ENCODE measurements at places on chromosomes 1 and 21.

DNA sequence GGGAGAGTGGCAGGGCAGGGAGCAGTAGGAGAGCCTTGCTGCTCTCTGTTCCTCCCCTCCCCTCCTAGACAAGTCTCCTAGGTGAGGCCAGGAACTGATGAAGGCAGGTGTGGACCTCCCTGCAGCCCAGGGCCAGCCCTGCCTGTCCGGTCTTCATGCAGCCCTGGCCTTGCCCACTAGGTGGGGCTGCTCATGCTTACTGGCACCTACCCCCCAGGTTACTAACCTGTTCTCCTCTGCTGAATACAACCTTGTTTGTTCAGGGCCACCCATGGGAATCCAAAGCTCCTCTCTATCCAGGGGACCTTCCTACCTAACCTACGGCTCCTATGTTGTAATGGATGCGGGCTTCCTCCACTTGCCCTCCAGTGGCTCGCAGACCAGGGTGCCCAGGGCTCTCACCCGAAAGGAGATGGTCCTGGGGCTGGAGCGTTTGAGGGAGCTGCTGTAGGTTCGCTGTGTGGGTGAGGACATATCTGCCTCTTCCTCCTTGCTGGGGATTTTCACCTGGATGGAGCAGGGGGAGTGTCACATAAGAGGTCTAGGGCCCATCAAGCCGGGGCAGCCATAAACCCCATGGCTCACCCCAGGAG, 7.9 kb upstream of the TNNT2 start:
- DNase-seq, result no peak

DNA sequence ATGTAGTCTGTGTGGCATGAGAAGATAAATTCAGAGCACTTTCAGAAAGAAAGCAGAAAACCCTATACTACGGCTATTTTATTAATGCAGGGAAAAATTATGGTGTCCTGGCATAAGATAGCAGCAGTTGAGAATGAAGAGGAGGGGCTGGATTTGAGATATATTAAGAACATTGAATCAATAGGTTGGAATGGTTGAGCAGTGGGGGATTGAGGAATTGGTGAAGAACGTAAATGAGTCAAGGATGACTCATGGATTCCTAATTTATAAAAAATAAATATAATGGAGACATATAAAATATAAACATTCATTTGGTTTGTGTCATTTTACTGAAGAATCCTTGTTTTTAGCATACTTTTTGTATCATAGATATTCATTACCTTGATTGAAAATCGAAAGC, 234.3 kb upstream of the ADAMTS5 start:
- DNase-seq, result no peak

DNA sequence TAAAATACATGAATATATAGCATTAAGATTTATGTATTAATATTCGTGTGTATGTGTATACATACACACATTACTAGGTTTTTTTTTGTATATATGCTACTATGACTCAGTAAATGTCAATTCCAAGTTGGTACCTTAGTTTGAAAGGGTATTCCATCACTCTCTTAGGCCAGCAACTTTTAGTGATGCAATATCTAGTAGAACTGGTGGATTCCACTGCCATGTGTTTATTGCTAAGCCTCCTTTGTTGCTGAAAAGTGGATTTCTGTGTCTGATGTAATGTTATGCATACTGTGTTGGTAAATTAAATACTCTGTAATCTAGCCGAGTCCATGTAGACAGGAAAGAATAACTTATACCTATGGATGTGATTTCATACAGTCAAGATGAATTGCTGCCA, 16.9 kb upstream of the COL11A1 start:
- no peak for DNase-seq

DNA sequence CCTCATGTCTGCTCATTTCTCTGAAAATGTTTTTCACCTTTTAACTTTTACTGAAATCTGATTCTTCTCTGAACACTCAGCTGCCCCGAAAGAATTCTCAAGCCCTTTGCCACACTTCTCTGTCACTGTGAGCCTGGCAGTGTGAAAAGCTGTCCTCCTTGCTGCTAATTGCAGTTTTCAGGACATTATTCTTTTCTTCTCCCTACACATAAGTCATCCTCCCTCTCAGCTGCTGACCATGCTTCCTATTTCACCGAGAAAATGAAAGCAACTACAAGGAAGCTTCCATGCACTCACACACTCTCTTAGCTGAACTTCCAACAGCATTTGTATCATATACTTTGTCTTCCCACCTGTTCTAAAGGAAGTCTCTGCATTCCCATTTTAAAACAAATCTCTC, 15.8 kb downstream of the OLFM3 start:
- DNase-seq, result no peak

DNA sequence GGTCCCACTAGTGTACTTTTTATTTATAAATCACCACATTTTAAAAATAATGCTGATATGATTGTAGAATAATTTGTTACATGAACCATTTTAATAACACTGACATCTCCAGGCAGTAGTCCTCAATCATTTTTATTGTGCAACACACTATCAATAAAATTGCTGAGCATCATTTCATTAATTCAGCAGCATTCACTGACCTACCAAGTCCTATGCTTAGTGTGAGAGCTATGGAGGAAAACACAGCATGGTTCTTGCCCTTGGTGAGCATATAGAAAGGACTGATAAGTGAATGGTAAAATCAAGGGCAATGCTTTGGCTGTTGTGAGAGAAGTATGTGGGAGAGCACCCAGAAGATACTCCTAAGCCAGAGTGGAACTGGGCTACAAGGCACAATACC, 119.7 kb downstream of the KCNT2 start:
- no peak for DNase-seq
